ENCODE measurements at places on chromosomes 6 and 20.

DNA sequence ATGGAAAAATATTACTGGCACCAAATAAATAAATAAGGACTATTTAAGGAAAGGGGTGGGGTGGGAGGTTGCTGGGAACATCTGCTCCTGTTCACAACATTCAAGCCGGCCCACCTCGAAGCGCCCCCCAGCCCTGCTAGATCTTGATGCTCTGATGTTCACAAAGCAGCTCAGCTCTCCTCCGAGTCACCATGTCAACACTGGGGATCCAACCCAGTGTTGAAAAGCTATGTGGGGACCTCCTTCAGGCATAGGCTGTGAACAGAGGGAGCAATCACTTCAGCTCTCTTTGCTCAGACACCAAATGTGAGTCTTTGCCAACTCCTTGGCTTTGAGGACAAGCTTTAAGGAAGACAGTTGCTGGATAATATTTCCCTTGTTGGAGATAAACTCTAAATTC lies 176.8 kb upstream of the NT5E start:
- no peak for DNase-seq

GRCh38 chr6:27303613-27304272 lies 8.3 kb downstream of the POM121L2 start:
- no peak for DNase-seq

- no peak for DNase-seq
Measured at GRCh38 chr6:109373762-109374161, 8.5 kb downstream of the CD164 start.

GRCh38 chr20:32574296-32575226 lies 10.6 kb downstream of the NOL4L start:
- no peak for DNase-seq

DNA sequence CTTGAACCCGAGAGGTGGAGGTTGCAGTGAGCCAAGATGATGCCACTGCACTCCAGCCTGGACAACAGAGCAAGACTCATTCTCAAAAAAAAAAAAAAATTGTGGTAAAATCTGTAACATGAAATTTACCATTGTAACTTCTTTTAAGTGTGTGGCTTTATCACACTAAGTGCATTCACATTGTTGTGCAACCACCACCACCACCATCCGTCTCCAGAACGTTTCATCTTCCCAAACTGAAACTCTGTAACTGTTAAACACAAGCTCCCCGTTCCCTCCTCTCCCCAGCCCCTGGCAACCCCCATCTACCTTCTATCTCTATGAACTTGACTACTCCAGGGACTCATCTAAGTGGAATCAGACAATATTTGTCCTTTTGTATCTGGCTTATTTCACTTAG lies 29.7 kb downstream of the PDRG1 start:
- DNase-seq = no peak
